ENCODE measurements at places on chromosomes 6 and 20.
A peak's percentile ranks its signal among the peaks of the same experiment; 100 is the strongest.

GRCh38 chr20:47725248-47725973 lies 59.9 kb downstream of the SULF2 start:
- peak; percentile 96 for DNase-seq

DNA sequence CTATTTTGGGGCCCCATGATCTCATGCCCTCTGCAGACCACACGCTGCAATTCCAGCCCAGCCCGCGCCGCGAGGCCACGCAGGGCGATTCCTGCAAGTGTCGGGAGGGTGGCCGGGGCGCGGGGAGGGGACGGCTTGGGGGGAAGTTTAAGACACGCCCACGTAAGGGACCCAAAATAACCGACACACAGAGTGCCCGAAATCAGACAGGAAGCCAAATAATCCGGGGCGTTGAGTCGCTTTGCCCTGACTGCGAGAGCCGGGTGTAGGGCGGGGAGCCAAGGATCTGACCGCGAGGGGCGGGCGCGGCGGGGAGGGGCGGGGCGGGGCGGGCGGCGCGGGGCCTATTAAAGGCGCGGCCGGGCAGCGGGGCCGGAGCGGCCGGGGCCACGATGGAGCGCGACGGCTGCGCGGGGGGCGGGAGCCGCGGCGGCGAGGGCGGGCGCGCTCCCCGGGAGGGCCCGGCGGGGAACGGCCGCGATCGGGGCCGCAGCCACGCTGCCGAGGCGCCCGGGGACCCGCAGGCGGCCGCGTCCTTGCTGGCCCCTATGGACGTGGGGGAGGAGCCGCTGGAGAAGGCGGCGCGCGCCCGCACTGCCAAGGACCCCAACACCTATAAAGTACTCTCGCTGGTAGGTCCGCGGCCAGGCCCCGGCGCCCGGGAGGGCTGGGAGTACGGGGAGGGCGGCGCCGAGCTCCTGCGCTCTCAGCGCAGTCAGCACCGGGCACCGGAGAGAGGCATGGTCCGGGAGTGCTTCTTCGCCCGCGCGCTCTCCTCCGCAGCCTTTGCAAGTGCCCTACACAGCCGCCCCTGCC lies at the start of gene ENPP1:
Gene ENPP1, plus strand, starts transcription at position 377 of the 816 bp plus-strand sequence. Its CDS starts 16 bp downstream, at position 393.
- peak; percentile 33 for DNase-seq

DNA sequence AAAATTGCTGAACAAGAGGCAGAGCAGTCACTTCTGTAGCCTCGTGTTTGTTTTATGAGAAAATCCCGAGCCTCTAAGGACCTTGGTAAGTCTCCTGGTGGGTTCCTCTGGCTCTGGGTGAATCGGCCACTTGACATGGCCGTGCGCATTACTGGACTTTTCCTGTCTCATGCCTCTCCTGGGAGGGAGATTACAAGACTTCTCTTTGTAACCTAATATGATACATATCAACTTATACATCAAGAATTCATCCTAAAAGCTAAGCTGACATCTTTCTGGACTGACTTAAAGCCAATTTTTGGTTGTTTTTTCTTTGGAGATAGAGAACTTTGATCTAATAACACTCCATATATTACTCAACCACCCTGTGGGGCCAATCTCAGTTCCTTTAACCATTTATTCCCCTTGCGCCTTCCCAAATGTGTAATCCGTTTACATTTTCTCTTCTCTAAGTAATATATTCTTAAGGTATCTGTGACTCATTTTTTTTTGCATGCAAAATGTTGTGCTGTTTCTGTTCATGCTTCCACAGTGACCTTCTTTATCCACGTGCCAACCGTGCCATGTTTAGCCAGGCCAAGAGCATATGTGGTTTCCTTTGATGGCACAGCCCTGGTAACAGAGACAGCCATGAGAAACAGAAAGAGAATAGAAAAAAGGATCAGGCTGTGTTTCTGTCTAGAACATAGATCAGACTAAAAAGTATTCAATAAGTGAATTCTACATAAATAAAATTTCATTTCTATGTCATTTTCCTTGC lies 47.5 kb upstream of the JAG1 start:
- no peak for DNase-seq

DNA sequence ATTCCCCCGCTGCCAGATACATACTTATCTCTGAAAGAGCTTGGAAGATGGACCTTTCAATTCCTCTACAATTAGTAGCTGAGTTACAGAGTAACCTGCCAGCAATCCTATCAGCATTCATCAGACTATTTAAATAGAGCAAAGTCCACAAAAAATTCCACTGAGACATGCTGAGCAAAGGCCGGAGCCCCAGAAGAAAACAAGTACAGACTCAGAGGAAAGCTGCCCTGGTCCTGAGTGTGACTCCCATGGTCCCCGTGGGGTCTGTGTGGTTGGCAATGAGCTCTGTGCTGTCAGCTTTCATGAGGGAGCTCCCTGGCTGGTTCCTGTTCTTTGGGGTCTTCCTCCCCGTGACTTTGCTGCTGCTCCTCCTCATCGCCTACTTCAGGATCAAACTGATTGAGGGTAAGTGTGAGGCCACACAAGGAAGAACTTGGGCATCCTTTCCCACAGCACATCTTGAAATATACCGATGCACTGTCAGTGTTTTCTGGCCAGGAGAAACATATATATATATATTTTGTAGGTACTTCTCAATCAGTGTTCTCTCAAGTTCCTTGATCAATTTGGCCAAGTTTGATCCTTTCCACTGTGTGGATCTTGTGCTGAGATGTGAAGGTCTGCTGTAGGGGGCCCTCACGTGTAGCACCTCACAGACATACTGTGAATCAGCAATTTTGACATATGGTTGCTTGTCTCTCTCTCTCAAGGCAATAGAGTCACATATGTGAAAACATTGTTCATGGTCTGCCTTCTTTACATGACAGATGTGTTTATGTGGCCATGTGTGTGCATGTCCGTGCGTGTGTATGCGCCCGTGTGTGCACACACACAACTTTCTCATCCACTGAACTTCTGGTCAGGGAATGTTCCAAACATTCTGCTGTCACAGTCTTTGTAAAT lies at the start of gene SMLR1:
Gene SMLR1, plus strand, starts transcription at position 160 of the 903 bp plus-strand sequence. Its CDS starts 8 bp downstream, at position 168.
- no peak for DNase-seq

GRCh38 chr6:121668259-121668658 lies 232.8 kb downstream of the GJA1 start:
- no peak for DNase-seq

DNA sequence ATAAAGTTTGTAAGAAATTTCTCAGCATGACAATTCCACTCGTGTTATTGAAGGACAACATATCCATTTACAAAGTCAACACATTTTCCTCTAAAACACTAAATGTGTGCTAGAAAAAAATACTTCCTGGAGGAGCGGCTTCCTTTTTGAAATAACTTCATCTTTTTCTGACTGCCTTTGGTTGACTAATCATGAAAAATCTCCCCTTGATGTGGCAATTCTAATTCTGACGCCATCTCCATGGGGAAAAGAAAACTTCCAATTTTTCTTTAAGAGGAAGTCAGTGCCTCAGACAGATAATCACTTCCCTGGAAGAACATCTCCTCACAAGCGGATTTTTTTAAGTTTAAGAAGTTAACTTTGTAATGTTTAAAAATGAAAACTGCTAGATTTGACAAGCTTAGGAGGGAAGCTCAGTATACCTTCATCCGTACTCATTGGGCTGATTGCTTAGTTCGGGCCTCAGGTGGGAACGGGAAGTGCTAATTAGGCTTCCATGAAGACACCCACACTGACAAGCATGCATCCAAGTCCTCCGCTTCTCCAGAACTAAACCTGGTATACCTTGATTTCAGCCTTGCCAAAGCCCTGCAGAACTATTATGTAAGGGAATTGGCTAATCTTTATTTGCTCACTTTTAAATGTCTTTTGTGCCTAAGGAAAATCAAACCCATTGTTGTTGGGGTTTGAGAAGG lies 35.1 kb upstream of the DUSP22 start:
- no peak for DNase-seq

DNA sequence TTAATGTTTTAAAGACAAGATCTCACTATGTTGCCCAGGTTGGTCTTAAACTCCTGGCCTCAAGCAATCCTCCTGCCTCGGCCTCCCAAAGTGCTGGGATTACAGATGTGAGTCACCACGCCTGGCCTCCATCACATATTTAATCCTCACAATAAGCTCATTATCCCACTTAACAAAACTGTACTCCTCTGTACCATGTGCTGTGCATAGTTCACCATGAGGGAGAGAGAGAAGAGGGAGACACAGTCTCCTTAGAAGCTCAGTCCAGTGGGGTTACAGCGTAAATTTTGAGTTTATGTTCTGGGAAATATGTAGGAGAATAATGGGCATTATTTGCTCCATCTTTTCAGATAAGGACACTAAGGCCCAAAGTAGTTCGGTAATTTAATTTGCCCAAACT lies 7.9 kb upstream of the CPNE5 start:
- no peak for DNase-seq

DNA sequence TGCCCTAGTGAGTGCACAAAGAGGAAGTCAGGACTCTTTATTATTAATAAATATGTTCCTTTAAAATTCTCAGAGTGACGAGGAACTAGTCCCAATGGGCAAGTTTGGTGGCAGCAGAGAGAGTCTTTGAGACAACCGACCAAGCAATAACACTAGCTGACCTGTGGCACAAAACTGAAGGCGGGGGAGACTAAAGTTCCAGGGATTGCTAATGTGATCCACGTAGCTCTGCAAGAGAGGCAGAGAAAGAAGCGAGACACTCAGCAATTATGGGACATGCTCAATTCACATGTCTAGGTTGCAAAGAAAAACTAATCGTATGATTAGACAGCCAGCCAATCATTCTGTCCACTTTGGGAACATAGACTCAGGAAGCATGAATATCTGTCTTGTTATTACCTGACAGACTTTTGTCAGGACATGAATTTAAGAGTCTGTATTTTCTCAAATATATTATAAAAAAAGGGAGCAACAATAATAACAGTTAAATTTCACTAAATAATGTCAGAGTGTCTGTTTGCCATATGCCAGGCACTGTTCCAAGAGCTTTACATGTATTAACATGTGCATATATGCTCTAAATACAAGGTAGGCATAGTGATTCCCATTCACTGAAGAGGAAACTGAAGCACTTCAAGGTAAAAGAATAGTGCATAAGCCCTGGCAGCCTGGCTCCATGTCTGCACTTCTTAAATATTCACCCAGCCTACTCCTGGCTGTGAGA lies 81.0 kb downstream of the COL9A1 start:
- peak; percentile 3 for DNase-seq

DNA sequence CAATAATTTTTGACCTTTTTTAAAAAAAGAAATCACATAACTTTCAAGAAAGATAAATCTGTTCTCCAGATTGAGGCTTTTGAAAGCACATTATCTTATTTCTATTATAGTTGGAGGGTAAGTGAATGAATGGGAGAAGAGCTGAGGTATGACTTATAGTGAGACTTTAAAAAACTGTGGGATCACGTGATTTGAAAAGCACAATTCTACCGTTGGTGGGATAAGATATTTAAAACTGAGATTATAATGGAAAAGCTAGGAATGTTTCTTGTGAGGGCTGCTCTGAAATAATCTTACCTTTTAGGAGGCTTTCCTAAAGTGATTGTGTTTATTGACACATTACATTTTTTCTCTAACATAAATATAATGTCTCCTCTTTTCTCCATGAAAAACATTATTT lies 9.5 kb upstream of the OPN5 start:
- DNase-seq, result no peak

GRCh38 chr6:22468256-22468965 lies 101.0 kb upstream of the HDGFL1 start:
- DNase-seq, result no peak

DNA sequence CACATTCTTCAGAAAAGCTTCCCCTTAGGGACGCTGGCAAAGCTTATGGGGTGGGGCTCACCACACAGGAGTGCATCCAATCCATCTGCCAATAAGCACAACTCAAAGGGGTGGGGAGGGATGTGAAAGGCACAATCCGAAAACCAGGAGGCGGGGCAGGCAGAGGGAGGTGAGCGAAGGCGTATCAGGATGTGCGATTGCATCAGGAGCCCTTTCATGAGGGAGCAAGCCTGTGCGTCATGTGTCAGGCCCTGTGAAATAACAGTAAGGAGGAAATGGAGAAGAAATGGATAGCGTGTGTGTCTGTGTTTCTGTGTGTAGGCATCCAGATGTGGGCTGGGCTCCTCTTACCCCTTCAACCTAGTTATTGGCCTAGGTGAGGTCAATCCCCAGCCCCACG lies 382.4 kb upstream of the CDH4 start:
- DNase-seq, result no peak

DNA sequence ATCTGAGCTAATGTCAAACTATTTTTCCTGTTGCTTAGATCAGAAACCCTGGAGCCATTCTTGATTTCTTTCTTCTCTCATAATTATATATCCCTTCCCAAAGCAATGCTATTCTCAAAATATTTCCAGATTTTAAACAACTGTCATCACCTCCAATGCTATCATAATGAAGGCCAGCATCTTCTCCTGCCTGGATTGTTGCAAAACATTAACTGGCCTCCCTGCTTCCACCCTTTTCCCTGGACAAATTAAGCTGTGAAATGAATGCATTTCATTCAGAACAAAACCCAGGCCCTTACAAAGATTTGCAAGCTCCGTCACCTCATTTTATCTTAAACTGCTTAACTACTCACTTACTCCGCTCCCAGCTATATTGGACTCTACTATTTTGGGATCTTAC lies 535.3 kb upstream of the HS3ST5 start:
- DNase-seq, result no peak

DNA sequence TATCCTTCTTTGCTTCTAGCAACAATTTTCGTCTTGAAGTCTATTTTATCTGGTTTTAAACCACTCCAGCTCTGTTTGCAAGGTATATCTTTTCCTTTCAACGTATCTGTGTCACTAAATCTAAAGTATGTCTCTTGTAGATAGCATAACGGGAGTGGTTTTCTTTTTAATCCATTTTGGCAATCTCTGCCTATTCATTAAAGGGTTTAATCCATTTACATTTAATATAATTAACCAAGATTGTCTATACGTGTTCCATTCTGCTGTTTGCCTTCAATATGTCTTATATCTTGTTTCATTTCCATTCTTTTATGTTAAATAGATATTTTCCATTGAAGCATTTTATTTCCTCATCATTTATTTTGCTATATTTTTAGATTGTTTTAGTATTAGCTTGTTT lies 587.9 kb downstream of the C6orf118 start:
- DNase-seq, result no peak

DNA sequence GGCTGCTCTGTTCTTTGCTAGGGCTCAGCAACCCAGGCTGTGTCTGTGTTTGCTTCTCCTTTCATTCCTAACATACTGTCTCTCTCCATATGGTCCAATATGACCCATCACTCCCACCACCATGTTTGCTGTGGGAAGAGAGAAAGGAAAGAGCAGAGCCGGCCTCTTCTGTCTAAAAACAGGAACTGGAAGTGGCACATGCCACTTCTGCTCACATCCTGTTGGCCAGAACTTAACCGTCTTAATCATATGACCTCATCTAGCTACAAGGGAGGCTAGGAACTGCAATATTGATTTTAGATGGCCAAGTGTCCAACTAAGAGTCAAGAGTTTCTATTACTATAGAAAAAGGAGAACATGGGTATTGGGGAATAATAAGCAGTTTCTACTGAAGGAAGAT lies 212.5 kb upstream of the CHD6 start:
- no peak for DNase-seq

Data from Kasumi-1 (cell line).